ENCODE measurements at places on chromosomes 11 and 22. TPM values are rescaled to one million over a fixed set of nuclear protein-coding genes. Genes with fewer than 3 reads are reported as not detected.

The CRYBA4 gene
- total RNA-seq = not detected

The PNPLA5 gene
- total RNA-seq = not detected

The OR6T1 gene
- not detected for total RNA-seq

The OR4D5 gene
- not detected for total RNA-seq

The OR8I2 gene
- total RNA-seq = not detected

The OR8K5 gene
- not detected for total RNA-seq

The C11orf86 gene
- total RNA-seq = not detected

The DAGLA gene
- total RNA-seq = 5.5 TPM

The FXYD2 gene
- total RNA-seq = 0.87 TPM

The POU2AF2 gene
- 0.36 TPM for total RNA-seq

DNA sequence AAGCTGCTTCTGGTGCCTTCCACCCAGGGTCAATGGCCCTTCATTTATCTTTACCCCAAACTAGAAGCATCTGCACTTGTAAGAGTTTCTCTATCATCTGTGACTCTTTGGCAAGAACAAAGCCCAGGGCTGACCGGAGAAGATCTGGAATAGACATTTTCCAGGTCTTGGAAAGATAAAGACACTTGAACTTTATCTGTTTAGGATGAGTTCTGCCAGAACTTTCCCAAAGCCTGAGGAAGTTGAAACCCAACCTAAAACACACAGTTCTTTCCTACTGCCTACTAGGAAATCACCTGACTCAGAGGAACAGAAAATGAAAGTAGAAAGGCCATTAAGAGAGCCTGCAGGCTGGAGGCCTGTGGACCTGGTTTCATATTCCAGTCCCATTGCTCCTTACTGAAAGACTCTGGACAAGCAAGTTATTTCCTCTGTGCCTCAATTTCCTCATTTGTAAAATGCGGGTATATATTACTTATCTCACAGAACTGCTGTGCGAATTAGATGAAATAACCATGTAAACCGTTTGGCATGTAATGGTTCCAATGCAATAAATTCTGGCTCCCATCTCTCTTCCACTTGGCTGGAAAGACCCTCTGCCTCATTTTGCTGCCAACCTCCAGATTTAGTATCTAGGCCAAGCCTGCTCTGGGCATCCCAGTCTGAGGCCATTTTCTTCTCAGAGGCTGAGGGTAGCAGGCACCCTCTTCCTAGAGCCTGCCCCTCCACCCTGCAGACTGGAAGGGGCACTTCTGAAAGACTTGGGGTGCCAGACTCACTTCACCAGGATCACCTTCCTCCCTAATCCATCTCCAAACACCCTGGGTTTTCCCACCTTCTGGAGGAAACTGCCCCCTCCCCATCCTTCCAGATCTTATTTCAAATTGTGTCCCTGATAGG lies 1.2 kb downstream of the UBE2L6 start:
- peaks cover 13% of the 10 kb centered on the region for H3K4me1 ChIP-seq
- H3K27me3 ChIP-seq = no peaks in the 10 kb centered on the region
- peak overlapping the region; percentile 74 for H3K27ac ChIP-seq
- peak overlapping the region; percentile 99 for H3K4me3 ChIP-seq

DNA sequence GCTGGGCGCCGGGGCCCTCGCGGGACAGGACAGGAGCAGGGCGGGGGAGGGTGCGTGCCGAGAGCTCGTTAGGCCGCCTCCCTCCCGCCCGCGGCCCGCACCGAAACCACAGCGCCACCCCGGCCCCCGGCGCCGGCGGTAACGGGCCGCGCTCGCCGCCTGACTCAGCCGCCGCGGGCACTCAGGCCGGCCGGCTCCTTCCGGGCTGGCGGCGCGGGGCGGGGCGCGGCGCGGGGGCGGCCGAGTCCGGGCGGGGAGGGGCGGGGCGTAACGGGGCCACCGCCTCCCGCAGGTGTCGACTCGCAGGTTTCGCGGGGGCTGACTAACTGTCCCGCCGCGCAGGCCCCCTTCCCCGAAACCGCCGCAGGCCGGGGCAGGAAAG lies at the start of gene AP5B1:
Gene AP5B1, minus strand, starts transcription at position 207 of the 382 bp plus-strand sequence. CDS start 385 bp downstream, outside the sequence.
- H3K27me3 ChIP-seq = peaks cover 15% of the 10 kb centered on the region
- H3K36me3 ChIP-seq = peaks cover 29% of the 10 kb centered on the region
- H3K27ac ChIP-seq = peak within 1 kb of the TSS; percentile 59
- peak within 1 kb of the TSS; percentile 69 for H3K4me3 ChIP-seq

- H3K27me3 ChIP-seq = no peaks in the 10 kb centered on the region
- DNase-seq = no peak
- H3K36me3 ChIP-seq = no peaks in the 10 kb centered on the region
- peaks cover 9% of the 10 kb centered on the region for H3K4me1 ChIP-seq
- H3K4me3 ChIP-seq = no peak overlapping the region
- no peak overlapping the region for H3K27ac ChIP-seq
Measured at GRCh38 chr11:35147235-35147634, 8.3 kb downstream of the CD44 start.

GRCh38 chr11:112637076-112637475 lies 324.1 kb upstream of the NCAM1 start:
- no peaks in the 10 kb centered on the region for H3K4me1 ChIP-seq
- no peak overlapping the region for H3K4me3 ChIP-seq
- no peak overlapping the region for H3K27ac ChIP-seq
- H3K36me3 ChIP-seq = no peaks in the 10 kb centered on the region

- DNase-seq = no peak
- no peak overlapping the region for H3K4me3 ChIP-seq
- H3K36me3 ChIP-seq = no peaks in the 10 kb centered on the region
- H3K27me3 ChIP-seq = no peaks in the 10 kb centered on the region
Measured at GRCh38 chr11:69122630-69123431, 32.9 kb upstream of the SMIM38 start.

DNA sequence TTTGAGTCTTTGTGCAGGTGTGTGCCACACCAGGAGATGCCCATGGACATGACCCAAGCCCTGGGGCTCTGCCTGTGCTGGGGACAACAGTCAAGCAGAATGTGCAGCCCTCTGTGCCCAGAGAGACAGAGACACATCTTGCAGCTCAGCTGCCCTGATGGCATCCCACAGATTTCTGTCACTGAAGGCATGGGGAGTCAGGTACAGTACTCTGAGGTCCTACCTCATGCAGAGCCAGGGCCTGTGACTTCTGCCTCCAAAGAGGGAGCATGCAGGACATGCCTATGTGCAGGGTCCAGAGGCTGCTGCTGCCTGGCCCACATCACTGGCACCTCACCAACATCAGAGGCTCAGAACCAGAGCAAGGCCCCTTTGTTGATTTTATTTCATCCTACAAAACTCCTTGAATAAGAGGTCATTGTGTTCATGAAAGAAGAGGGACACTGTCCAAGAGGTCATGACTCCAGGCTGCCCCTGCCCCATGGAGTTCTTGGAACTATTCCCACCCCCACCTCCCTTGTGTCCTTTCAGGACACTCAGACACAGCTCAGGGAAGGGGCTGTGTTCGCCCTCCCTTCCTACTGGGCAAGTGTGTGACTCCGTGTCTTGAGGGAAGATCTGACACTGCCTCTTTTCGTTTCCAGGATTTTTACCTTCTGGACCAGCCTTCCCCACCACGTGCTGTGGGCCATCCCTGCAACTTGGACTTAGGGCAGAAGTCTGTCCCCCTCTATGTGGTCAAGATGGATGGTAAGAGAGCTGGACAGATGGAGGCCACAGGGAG lies 62.3 kb downstream of the BTG4 start:
- no peak for DNase-seq
- H3K27me3 ChIP-seq = no peaks in the 10 kb centered on the region
- H3K4me3 ChIP-seq = no peak overlapping the region
- peaks cover 14% of the 10 kb centered on the region for H3K4me1 ChIP-seq

DNA sequence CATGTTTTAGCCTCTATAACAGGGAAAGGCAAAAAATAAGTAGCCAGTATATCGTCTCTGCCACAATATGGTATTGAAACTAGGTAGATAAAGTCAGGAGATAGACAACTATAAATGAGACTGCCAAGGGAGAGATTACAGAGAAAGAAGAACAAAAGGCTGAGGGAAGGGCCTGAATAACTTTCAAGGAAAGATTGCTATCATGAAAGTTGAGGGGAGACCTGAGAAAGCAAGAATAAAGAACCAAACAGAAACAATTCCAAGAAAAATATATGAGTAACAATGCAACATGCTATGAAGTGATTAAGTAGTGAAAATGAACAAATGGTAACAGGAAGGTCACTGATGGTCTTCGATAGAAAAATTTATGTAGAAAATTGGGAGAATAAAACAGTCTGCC lies 690.1 kb downstream of the METTL15 start:
- no peaks in the 10 kb centered on the region for H3K36me3 ChIP-seq
- DNase-seq = no peak
- H3K27me3 ChIP-seq = no peaks in the 10 kb centered on the region
- no peaks in the 10 kb centered on the region for H3K4me1 ChIP-seq
- no peak overlapping the region for H3K27ac ChIP-seq

- H3K4me3 ChIP-seq = no peak overlapping the region
- H3K27me3 ChIP-seq = no peaks in the 10 kb centered on the region
Measured at GRCh38 chr11:94791216-94791889, 23.2 kb downstream of the AMOTL1 start.

GRCh38 chr11:111183706-111184105 lies 61.8 kb upstream of the POU2AF2 start:
- no peak for DNase-seq
- H3K27ac ChIP-seq = no peak overlapping the region
- no peaks in the 10 kb centered on the region for H3K36me3 ChIP-seq
- H3K4me1 ChIP-seq = no peaks in the 10 kb centered on the region
- H3K27me3 ChIP-seq = no peaks in the 10 kb centered on the region

DNA sequence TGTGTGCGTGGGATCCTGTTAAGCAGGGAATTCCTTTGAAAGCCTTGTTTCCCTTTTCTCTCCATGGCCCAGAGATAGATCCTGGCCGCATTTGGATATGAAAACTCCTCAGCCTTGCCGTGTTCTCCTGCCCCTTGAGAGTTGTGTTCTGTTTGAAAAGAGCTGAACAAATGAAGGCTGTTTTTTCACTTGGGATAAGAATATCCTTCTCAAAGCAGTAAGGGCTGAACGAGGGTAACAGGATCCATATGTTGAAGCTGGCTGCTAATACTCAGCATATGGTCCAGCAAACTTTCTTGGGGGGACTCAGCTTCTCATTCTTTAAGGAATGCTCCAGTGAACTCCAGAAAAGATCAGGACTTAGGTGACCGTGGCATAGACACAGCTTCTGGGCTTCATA lies 114.5 kb upstream of the TTC12 start:
- no peaks in the 10 kb centered on the region for H3K36me3 ChIP-seq
- H3K4me3 ChIP-seq = no peak overlapping the region
- H3K27ac ChIP-seq = no peak overlapping the region
- DNase-seq = no peak
- no peaks in the 10 kb centered on the region for H3K27me3 ChIP-seq

DNA sequence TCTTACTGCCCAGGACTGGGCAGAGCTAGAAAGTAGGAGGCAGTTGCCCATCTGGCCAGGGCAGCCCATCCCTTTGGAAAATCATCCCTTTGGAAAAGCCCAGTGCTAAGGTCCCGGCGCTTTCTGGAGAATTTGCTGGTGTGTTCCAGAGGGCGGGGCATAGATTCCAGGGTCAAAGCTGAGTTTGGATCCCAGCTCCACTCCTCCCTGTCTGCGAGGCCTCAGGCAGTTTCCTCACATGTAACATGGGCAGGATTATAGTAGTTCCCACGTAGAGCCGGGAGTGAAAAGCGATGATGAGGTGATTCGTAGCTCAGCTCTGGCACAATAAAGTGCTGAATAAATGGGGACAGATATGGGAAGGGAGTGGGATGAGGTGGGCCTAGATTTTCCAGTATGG lies 31.4 kb upstream of the LRRC10B start:
- H3K27me3 ChIP-seq = peaks cover under 1% of the 10 kb centered on the region
- no peak overlapping the region for H3K4me3 ChIP-seq
- DNase-seq = no peak
- no peaks in the 10 kb centered on the region for H3K36me3 ChIP-seq
- H3K4me1 ChIP-seq = peaks cover 7% of the 10 kb centered on the region

- peaks cover 61% of the 10 kb centered on the region for H3K4me1 ChIP-seq
- H3K4me3 ChIP-seq = no peak overlapping the region
- no peak for DNase-seq
- no peaks in the 10 kb centered on the region for H3K27me3 ChIP-seq
Measured at GRCh38 chr11:8775734-8776133, 93.1 kb downstream of the RPL27A start.

DNA sequence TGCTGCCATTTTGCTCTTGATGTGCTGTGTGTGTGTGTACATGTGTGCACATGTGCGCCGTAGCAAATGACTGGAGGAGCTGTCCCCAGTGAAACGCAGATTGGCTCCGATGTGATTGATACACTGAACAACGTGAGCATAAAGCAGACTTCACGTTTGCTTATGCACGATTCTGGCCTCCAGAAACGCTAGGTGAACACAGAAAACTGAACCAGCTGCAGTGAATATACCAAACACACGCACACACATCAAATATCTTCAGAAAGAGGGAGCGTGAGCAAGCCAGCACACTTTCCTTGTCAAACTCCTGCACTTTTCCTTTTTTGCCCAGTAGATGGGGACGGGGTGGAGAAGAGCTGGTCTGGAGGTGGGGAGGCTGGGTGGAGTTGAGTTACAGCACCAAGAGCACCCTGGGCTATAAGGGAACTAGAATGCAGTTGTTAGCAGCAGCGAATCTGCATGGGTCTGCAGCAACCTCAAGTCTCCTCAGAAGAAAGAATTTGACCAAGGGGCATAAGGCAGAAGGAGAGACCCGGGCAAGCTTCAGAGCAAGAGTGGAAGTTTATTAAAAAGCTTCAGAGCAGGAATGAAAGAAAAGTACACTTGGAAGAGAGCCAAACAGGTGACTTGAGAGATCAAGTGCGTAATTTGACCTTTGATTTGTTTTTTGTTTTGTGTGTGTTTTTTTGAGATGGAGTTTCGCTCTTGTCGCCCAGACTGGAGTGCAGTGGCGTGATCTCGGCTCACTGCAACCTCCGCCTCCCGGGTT lies 77.8 kb upstream of the CADM1 start:
- H3K36me3 ChIP-seq = no peaks in the 10 kb centered on the region
- DNase-seq = no peak
- H3K4me3 ChIP-seq = no peak overlapping the region
- H3K4me1 ChIP-seq = no peaks in the 10 kb centered on the region

- no peak for DNase-seq
- H3K4me3 ChIP-seq = no peak overlapping the region
- peaks cover 5% of the 10 kb centered on the region for H3K36me3 ChIP-seq
- H3K27me3 ChIP-seq = no peaks in the 10 kb centered on the region
- H3K4me1 ChIP-seq = peaks cover 4% of the 10 kb centered on the region
Measured at GRCh38 chr22:31451709-31452571, 37.7 kb downstream of the EIF4ENIF1 start.

DNA sequence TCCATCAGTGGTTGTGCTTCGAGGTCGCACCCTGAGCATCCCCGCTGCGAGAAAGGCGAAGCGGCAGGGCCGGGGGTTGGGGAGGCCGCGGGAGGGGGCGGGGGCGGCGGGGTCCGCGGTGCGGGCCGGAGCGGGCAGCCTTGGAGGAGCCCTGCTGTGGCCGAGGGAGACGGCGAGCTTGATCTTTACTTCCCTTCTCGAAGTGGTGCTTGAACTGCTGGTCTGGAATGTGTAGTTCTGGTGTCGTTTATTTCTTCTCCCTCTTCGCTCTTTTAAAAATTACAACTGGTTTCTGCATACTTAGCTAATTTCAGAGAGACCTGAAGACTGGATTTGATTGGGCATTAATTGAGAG lies 1.1 kb downstream of the APLP2 start:
- H3K27me3 ChIP-seq = no peaks in the 10 kb centered on the region
- peak overlapping the region; percentile 77 for H3K4me3 ChIP-seq
- H3K36me3 ChIP-seq = no peaks in the 10 kb centered on the region
- H3K27ac ChIP-seq = peak overlapping the region; percentile 89

- H3K27ac ChIP-seq = no peak overlapping the region
- H3K27me3 ChIP-seq = no peaks in the 10 kb centered on the region
- H3K4me3 ChIP-seq = no peak overlapping the region
- DNase-seq = no peak
- no peaks in the 10 kb centered on the region for H3K36me3 ChIP-seq
Measured at GRCh38 chr11:41283191-41283930, 176.1 kb downstream of the LRRC4C start.
